ENCODE measurements at places on chromosomes 6 and 20.

- DNase-seq: no peak
These were observed 148.8 kb downstream of the CFAP61 start for GRCh38 chr20:20201124-20201523.

DNA sequence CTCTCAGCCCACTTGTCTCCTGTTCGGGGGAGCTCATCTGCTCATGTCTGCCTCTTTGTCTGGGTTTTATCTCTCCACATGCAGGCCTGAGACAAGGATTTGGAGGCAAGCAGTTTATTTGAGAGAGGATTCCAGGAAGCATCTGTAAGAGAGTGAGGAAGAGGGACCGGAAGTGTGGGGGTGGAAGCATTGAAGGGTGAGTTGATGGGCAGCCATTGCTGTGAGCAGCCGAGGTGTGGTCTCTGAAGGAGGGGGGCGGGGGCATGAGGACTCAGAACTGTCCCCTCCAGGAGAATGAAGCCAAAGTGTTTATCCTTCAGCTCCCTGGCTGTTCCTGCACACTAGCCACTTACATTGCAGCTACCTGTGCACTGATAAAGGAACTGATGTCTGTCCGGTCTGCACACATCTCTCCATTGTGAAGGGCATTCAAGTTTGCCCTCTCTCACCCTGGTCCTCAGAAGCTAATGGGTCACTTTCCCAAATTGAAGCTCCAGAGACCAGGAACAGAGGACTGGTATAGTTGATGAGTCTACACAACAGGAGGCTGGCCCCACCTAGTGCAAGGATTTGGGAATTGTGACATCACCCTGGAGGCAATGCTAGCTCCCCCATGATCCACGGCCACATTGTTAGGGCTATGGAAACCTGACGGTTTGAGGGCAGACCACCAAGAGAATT lies 100.5 kb upstream of the FOXA2 start:
- no peak for DNase-seq

- DNase-seq: no peak
These were observed 30.6 kb downstream of the TFEB start for GRCh38 chr6:41704656-41705310.

GRCh38 chr6:170017603-170018320 lies 266.3 kb downstream of the ERMARD start:
- no peak for DNase-seq

DNA sequence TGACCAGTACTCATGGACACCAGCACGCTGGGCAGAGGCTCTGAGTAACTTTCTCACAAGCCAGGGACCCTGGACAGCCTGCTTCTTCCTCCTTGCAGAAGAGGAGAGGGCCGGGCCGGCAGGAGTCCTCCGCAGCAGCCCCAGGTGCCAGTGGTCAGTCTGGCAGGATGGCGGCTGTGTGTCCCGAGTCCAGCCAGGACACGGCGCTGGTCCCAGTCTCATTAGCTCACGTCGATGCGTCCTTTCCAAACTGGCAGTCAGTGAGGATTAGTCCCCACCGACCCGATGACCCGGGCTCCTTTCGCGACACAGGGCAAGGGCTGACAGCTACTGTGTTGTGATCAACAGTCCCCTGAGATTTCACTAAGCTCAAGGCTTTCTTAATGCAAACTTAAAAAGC lies 267.0 kb downstream of the TAF4 start:
- no peak for DNase-seq

DNA sequence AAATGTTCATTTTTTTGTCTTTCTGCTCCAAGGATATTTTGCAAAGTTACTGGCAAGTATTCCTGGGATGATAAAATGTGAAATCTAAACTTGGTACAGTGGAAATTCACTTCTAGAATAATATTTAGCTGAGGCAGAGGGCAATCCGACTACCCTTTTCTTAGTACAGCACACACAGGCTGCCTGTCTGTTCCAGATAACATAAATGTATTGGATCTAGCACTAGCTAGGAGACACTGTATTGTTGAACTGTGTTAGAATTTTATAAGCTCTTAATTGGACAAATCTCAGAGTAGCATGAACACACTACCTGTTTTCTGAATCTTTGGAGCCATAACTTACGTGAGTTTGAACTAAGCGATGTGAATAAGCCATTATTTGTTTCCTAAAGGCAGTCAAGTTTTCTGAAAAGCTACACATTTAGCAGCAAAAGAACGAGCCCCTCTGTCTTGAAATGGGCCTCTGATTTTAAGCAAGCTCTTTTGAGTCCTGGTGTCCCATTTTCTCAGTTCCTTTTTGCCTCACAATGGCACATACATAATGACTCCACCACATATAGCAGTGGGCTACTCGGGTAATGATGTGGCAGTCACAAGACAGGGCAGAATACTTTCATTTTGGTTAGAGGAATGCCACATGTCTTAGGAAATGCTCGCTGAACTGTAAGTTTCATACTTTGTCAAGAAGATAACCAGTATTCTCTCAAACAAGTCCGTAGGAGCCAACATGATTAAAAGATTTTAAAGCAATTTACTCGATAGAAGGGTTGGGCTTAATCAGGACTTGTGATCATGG lies 116.5 kb upstream of the ESR1 start:
- no peak for DNase-seq

DNA sequence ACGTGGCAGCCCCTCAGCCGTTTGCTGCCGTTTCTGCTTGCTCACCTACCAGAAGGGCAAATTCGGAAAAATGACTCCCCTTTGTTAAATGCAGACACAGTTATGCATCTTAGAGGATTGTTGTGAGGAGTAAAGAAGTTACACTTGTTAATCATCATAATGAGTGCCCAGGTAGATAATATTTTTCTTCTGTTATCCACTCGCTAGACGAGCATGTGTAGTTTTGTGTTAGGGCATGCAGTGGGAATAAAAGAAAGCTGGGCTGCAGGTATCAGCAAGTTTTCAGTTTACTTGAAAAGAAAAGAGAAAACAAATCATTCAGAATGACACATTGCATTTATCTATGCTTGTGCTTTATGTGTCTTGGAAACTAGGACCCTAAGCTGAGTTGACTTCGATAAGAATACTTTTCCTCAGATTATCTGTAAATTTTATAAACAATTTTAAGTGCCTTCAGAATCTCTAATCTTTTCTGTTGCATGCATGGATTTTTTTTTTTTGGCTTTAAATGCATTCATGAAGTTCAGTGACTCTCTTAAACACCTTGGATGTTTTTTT lies 365.3 kb downstream of the QKI start:
- DNase-seq: no peak

GRCh38 chr6:41967312-41968287 lies 26.0 kb upstream of the CCND3 start:
- peak; percentile 87 for DNase-seq

DNA sequence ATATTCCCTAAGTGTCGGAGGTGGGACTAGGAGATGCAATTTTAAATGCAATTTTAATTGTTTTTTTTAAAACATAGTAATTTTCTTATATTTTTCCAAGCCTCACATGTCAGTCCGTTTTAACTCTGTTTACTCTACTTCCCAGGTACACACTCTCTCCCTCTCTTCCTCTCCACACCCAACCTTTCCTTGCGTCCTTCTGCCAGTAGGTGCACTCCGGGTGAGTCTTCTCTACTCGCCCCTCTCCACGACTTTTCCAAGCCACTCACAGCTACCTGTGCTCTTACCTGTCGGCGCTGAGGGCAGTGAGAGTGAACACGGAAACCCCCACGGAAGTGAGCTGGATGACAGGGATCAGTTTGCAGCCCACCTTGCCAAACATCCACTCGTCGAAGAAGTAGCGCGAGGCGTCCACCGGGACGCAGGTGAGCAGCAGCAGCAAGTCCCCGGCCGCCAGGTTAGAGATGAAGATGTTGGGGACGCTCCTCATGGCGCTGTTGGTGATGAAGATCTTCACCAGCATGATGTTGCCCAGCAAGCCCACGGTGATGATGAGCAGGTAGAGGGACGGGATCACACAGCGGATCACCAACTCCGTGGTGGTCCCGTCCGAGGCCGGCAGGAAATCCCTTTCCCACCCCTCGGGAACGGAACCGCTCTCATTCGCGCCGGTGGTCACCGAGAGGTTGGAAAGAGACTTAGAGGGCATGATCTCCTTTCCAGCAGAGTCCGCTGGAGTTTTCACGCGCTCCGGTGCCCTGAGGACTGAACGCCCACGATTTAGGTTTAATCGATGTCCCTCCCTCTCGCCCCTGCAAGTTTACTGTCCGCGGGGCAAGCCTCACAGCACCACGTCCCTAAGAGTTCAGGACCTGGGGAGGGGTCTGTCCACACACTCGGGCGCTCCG lies 44.5 kb upstream of the GJE1 start:
- DNase-seq: no peak

DNA sequence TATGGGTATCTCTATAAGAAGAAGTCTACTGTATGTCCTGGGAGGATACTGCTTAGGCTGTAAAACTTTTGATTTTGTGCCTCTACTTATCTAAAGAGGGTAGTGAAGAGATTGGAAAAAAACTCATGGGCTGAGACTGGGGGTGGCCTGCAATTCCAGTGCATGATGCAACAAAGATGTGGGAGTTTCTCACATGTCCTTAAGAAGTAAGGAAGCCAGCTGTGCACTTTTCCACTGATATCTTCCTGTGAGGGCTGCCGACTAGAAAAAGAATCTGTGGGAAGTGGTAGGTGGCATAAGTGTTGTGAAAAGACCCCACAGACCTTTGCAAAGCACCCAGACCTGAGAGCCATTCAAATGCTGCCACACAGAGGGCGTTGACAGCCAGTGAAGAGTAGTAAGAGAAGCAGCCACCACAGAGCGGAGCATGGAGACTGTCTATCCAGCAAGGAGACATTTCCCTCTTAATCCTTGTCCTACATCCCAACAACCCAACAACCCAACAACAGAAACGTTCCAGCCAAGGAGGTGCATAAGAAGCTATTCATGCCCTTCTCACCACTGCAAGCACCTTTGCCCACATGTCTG lies 65.1 kb downstream of the PFDN4 start:
- DNase-seq: no peak
